ENCODE measurements at places on chromosomes 5 and 9.
A peak's percentile ranks its signal among the peaks of the same experiment; 100 is the strongest.

DNA sequence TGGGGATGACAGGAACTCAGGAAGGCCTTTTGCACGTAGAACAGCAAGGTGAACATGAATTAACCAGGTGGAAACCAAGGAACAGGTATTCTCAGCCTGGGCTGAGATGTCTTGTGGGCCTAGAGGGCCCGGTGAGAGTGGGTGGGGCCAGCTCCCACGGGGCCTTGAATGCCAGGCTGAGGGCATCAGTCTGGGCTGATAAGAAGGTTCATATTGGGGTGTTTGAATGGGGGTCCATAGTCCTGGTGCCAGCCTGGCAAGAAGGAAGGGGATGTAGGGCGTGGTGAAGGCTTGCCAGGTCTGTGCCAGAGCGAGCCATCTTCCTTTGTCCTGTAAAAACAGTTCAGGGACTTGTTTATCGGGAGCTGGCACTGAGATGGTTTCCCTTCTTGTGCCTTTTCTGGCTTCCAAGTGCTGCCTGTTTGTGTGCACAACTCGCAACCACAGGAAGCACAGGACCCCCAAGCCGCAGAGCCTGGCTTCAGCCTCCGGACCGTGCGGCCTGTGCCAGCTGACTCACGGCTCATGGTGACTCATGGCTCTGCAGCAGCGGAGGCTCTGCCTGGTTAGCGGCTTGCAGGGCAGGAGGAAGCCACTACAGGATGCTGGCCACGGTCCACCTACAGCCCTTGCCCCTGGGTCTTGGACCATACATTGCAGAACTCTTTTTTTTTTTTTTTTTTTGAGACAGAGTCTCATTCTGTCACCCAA is 2.4 kb downstream of the CARD19 start:
- H3K4me3 ChIP-seq, result peak overlapping the region; percentile 66
- H3K4me1 ChIP-seq, result peaks cover 58% of the 10 kb centered on the region
- DNase-seq, result peak; percentile 54
- no peaks in the 10 kb centered on the region for H3K36me3 ChIP-seq

DNA sequence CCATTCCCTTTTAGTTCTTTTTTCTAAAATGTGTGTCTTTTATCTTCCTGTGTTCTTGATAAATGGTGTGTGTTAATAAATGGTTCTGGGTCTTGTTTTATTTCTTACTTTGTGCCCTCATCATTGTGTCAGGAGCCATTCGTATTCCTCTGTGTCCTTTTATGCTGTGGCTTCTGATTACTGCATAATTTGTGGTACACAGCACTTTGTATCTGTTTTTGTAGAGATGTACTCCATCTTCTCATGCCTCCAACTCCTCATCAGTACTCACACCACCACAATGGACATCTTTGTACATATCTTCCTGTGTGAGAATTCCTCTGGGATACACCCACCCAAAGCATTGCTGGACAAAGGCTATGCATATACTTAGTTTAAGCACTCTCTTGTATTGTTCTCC is 247.4 kb downstream of the ARHGAP26 start:
- no peaks in the 10 kb centered on the region for H3K4me1 ChIP-seq
- H3K27ac ChIP-seq, result no peak overlapping the region
- DNase-seq, result no peak
- H3K36me3 ChIP-seq, result no peaks in the 10 kb centered on the region

GRCh38 chr9:12230708-12231107 is 462.5 kb upstream of the TYRP1 start:
- no peak overlapping the region for H3K4me3 ChIP-seq
- H3K27ac ChIP-seq, result no peak overlapping the region
- H3K4me1 ChIP-seq, result no peaks in the 10 kb centered on the region

GRCh38 chr9:12085399-12085798 is 607.8 kb upstream of the TYRP1 start:
- no peak for DNase-seq
- H3K27me3 ChIP-seq, result no peaks in the 10 kb centered on the region
- no peak overlapping the region for H3K27ac ChIP-seq
- no peaks in the 10 kb centered on the region for H3K36me3 ChIP-seq
- H3K4me3 ChIP-seq, result no peak overlapping the region

DNA sequence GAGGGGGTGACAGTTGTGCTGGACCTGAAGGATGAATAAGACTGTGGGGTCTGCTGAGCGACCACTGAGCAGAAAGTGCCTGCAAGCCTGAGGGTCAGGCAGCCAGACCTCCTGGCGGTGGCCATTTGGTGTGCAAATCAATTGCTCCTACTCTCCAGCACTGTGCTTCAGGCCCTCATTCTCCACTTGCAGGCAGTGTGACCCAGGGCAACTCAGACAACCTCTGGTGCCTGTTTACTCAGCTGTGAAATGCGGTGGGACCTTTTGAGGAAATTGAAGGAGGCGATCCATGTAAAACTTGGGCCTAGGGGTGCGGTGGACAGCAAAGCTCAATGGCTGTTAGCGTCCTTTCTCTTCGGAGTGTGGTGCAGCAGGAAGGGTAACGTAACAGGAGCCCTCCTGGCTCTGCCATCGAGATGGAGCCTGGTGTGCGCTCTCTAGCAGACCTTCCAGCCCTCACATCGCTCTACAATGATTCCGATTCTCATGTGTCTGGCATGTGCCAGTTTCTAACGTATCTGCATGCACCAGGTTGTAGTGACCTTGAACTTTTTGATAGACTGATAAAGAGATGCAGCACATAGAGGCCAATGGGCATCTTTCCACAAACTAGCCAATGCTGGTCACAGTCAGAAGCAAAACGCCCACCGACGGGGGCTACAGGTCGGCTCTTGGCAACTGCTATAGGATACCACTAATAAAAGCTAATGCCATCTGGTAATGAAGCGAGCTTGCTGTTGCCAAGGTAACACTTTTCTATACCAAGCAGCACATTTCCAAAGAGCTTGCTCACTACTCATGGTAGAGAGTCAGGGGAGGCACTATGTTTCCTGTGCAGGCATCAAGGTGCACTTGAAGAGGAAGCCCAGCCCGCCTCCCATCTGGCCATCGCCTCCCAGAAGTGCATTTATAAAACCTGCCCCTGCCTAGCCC is 159.7 kb upstream of the RAPGEF1 start:
- DNase-seq, result no peak
- no peaks in the 10 kb centered on the region for H3K27me3 ChIP-seq
- H3K4me3 ChIP-seq, result no peak overlapping the region
- no peaks in the 10 kb centered on the region for H3K36me3 ChIP-seq
- H3K4me1 ChIP-seq, result no peaks in the 10 kb centered on the region

- no peaks in the 10 kb centered on the region for H3K27me3 ChIP-seq
- no peaks in the 10 kb centered on the region for H3K4me1 ChIP-seq
- H3K4me3 ChIP-seq, result no peak overlapping the region
- no peak for DNase-seq
These were observed 395.1 kb downstream of the ARHGEF28 start for GRCh38 chr5:74021126-74021525.
